ENCODE measurements at places on chromosomes 7 and 10.
A peak's percentile ranks its signal among the peaks of the same experiment; 100 is the strongest.

- no peak for DNase-seq
Measured at GRCh38 chr7:97090761-97091353, 26.6 kb upstream of the SDHAF3 start.

DNA sequence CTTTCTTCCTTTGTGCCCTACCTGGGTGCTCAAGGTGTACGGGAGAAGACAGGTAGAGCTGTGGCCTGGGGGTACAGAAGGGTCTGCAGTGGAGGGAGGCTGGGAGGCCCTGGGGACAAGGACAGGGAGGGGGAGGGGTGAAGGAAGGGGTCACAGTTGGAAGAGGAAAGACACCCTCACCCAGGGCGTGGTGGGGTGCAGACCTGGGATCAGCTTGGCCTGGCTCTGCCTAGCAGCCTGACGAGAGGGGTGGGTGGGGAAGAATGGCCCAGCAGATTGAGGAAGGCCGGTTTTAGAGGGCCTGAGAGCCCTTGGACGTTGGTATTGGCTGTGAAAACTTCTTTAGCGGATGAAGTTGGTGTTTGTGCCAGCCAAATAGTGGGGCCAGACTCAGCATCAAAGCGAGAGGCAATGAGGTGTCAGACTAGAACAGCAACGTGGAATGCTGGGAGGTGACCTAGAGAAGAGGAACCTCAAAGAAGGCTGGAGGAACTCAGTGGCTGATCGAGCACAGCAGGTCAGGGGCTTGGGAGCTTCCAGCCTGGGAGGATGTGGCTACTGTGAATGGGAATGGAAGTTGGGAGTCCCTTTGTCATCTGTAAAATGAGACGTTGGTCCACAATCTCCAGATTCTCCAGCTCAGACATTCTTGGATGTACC is 18.1 kb upstream of the TRIM8 start:
- no peak for DNase-seq

GRCh38 chr7:43328785-43329380 is 216.4 kb downstream of the HECW1 start:
- DNase-seq: no peak

- no peak for DNase-seq
Measured at GRCh38 chr10:30806850-30807249, 177.3 kb upstream of the LYZL2 start.

GRCh38 chr10:103812004-103812403 is 43.4 kb downstream of the SH3PXD2A start:
- no peak for DNase-seq

- DNase-seq: no peak
Measured at GRCh38 chr10:94104316-94105000, 110.7 kb downstream of the PLCE1 start.

- DNase-seq: no peak
Measured at GRCh38 chr10:89332123-89332633, 4.4 kb downstream of the IFIT3 start.

DNA sequence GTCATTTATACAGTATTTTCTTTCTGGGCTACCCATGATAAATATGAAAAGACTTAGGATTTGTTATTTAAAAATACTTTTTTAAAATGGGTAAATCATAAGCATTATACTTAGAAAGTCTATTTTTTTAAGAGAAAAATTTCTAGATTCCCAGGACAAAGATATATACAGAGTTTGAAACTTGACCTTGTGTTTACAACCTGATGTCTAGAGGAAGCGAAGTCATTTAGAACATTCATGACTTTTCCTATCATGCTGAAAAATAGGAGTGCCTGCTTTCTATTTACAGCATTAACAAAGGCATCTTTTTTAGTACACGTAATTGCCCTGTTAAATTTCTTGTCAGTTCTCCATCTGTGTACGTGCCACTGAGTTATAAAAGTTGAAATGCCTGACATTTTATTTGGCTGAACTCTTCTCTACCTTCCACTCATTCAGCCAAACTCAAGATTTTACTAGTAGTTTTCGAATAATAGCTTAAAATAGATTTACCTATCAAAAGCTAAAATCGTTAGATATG is 23.0 kb downstream of the GNAT3 start:
- no peak for DNase-seq

GRCh38 chr10:94496010-94496409 is 49.6 kb upstream of the HELLS start:
- DNase-seq: no peak

DNA sequence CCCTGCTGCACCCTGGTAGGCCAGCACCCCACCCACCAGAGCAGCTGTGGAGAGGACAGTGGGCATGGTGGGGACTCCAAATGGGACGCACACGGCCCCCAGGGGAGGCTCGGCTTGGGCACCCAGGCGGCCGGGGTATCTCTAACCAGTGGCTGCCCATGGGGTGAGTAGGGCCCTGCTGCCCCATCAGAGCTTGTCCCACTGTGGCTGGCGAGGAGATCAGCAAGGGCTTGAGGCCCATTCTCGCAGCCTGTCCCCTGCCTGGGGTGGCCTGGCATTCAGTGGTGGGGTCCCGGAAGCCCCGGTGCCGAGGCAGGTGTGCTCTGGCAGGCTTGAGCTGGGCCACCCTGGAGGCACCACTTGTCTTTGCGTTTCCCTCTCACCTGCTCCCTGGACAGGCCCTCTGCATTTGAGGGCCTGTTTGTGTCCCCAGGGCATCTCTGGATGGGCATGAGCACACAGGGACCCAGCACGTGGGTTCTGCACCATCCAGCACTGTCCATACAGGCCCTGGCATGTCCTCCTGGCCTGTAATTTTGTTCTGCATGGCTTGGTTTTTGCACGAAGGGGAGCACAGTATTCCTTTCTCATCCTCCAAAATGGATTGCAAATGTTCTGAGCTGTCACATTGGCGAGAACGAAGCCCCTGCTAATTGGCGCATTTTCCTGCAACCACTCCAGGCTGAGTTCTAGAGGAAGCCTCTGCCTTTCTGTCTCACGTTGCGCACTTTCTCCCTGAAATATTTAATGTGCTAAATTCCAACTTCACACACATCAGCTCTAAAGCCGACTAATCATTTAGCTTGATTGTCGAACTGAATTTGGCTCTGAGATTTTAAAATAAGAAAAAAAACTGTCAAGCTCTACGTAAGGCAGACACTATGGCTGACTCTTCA is 27.2 kb downstream of the PWWP2B start:
- DNase-seq: no peak

GRCh38 chr10:114308531-114309363 is 69.7 kb downstream of the VWA2 start:
- no peak for DNase-seq

DNA sequence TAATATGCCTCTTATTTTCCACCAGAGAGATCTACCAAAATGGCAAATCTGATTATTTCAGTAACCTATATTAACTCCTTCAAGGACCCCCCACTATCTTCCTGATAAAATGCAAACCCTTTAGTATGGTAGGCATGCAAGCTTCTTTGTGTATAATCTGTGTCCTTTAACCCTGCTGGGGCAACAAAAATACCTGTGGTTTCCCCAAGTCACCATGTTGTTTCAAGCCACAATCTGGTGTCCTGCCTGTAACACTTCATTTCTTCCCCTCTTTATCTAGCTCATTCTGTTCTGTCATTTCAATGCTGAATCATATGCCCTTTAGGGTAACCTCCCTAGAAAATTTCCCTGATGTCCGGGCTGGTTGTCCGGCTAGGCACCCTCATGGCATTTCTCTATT is 5.3 kb downstream of the CALCR start:
- no peak for DNase-seq

- peak; percentile 25 for DNase-seq
Measured at GRCh38 chr10:35934642-35934995, 292.5 kb upstream of the FZD8 start.

DNA sequence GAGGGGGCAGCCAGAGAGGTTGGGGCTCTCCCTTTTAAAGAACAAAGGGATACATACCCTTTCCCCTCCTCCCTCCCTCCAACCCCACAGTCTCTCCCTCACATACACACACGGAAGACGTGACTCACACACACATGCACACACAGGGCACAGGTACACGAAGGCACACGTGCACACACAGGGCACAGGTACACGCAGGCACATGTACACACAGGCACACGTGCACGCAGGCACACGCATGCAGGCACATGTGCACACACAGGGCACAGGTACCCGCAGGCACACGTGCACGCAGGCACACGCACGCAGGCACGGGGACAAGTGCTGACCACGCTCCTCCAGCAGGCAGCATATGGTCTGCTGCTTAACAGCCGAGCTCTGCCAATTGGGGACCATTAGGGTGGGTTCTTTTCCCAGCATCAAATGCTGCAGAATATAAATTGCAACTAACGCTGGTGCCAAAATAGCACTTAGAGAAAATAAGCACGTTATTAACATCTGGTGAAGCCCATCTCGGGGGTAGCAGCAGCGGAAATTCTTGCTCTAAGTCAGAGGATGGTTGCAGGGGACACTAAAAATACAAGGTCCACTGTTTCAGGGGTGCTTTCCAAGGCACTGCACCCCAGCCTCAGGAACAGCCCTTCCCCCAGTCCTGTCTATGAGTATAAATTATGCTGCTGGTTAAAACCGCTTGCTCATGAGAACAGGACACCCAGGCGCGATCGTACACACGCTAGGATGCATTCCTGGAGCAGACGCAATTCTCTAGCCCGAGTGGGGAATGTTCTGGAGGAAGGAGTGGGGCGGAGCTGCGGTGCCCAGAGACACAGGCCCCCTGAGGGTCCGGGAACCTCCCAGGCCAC is 55.2 kb upstream of the TNRC18 start:
- peak; percentile 81 for DNase-seq

Measured in NCI-H1092 (cell line).